Adipocyte (in vitro differentiated cells): ENCODE measurements at places on chromosomes 4 and X.
A peak's percentile ranks its signal among the peaks of the same experiment; 100 is the strongest.

DNA sequence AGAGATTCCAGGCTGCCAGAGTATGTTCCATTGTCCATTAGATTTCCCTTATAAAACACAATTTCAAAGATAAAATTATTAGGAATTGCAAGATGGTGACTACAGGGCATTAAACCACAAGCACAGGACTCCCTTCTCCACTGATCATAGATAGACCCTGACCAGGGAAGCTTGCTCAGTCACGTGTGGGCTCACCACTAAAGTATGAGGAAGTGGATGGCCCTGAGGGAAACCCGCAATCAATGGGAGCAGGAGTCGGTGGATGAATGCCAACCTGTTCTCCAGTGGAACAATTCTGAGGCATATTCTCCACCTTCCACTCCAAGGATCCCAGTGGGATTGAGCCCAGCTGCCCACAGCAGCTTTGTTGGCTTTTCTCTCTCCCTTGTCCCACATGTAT lies 515.7 kb downstream of the BCOR start:
- no peak for DNase-seq

- no peak for DNase-seq
These were observed 364.7 kb downstream of the PCDH7 start for GRCh38 chr4:31084806-31085416.

GRCh38 chrX:124501586-124501985 lies 155.2 kb downstream of the SH2D1A start:
- no peak for DNase-seq

DNA sequence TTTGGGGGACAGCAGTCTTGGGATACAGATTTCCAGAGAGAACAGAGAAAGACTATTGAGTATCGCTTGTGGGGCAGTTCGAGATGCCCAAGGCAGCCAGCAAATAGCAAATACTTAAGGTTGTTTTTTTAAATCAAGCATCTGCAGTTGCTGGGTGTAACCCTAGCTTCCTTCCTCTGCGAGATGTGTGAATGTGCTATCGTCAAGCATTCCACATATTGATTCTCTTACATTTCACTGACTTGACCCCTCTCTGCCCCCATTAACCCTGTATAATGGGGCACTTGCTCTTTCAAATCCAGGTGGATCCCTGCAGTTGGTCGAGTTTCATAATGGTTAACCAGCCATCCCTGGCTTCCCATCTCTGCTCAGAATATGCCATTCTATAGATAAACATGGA lies 23.5 kb downstream of the KCNE5 start:
- DNase-seq, result no peak

DNA sequence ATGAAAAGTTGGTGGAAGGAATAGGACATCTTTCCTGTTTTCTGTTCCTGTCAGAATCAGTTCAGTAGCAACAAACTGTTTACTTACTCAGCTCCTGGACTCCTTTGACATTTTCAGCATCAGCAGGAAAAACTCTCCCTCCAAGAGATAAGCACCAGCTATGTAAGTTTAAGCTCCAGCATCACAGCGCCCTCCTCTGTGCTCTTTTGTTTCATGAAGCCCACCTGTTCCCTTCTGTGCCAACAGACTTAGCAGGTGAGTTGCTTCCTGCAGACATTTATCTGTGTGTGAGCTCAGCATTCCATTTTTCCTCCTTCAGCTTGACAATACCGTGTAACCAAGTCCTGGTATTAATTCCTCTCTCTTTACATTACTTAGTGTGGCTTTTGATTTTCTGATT lies 644.1 kb upstream of the AGA start:
- DNase-seq, result no peak

DNA sequence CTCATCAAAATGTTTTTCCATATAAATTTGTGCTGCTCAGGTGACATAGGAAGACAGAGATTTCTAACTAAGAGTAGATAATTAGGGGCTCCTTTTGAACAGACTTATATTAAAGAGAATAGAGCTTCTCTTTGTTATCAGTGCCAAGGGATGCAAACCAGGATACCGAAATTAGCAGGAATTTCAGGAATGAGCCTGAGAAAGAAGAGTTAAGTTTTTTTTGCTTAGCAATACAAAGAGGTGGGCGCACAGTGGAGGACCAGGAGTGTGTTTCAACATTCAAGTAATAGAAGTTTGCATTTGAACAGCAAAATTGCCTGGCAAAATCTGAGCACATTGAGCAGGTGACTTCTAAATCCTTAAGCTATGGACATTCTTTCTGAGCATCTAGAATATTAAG lies 541.3 kb downstream of the GBA3 start:
- no peak for DNase-seq

GRCh38 chrX:123337886-123338639 lies 154.0 kb downstream of the GRIA3 start:
- no peak for DNase-seq

DNA sequence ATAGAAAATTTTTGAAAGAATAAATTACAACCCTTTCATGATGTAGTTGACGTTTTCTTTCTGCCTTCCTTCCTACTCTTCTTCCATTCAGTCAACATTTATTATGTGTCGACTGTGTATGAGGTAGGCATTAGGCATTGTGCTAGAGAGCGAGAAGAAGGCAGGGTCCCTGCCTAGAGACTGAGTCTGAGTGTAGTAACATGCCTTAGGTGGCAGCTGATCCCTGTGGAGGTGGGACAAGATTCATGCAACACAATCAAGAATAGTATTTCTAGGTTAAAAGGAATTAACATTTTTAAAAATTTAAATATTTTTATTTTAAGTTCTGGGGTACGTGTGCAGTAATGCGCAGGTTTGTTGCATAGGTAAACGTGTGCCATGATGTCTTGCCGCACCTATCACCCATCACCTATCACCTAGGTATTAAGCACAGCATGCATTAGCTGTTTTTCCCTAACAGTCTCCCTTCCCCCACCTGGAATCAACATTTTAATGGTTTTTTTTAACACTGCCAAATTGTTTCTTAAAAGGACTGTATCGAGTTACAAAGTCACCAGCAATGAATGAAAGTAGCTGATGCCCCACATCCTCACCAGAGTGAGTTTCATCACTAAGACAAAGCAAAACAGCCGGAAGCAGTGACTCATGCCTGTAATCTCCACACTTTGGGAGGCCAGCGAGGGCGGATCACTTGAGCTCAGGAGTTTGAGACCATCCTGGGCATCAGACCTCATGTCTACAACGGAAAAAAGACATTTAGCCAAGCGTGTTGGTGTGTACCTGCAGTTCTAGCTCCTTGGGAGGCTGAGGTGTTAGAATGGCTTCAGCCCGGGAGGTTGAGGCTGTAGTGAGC lies 84.0 kb downstream of the WWC2 start:
- peak; percentile 88 for DNase-seq

DNA sequence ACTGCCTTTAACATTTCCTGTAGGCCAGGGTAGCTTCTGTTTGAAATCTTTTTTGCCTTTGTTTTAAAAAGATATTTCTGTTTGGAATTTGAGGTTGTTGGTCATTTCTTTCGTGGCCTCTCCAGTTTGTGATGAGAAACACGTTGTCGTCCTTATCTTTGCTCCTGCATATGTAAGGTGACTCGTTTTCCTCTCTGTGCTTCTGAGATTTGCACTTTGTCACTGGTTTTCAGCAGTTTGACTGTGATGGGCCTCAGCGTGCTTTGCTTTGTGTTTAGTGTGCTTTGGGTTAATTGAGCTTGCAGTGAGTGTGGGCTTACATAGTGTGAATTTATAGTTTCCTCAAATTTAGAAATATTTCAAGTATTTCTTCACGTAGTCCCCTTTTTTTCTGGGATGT lies 81.5 kb downstream of the FAM193A start:
- DNase-seq, result no peak
